Esophagus muscularis mucosa (tissue), 4 donors: ENCODE measurements at places on chromosomes 1 and 21. TPM values are rescaled to one million over a fixed set of nuclear protein-coding genes. Genes with fewer than 3 reads are reported as not detected.

- no peak overlapping the region for H3K27ac ChIP-seq
- H3K36me3 ChIP-seq, result peaks cover 19% of the 10 kb centered on the region
- no peak for DNase-seq
- H3K4me3 ChIP-seq, result no peak overlapping the region
Measured at GRCh38 chr1:53044926-53045325, 17.1 kb upstream of the PODN start.

DNA sequence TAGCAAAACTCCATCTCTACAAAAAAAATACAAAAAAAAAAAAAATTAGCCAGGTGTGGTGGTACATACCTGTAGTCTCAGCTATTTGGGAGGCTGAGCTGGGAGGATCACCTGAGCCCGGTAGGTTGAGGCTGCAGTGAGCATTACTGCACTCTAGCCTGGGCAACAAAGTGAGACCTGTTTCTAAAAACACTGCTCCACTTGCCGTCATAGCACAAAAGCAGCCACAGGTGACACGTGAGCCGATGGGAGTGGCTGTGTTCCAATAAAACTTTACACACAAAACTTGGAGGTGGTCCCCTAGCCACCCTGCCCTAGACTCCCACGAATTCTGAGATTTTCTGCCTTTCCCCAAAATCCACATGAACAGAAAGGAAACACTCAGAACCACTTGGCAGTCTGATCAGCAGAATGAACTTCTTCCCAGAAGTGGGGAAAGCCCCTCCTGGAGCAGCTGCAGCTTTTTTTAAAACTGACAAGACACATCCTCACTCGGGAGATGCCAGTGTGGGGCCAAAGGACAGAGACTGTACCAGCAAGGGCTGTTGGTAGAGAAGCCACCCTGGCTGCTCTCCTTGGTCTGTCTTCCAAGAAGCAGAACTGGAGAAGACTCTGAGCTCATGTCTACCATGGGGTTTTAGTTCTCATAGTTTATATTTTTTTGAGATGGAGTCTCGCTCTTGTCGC is 23.3 kb downstream of the PLEKHM2 start:
- H3K36me3 ChIP-seq, result peaks cover 8% of the 10 kb centered on the region
- H3K4me3 ChIP-seq, result no peak overlapping the region

- no peak overlapping the region for H3K27ac ChIP-seq
- no peaks in the 10 kb centered on the region for H3K36me3 ChIP-seq
- H3K27me3 ChIP-seq, result no peaks in the 10 kb centered on the region
- H3K4me3 ChIP-seq, result no peak overlapping the region
- peak; percentile 57 for DNase-seq
Measured at GRCh38 chr1:172670316-172670715, 11.4 kb downstream of the FASLG start.

OPN3 gene
- 12.4 TPM for total RNA-seq

- DNase-seq, result no peak
- H3K4me3 ChIP-seq, result no peak overlapping the region
- H3K4me1 ChIP-seq, result no peaks in the 10 kb centered on the region
- H3K36me3 ChIP-seq, result no peaks in the 10 kb centered on the region
- H3K27ac ChIP-seq, result no peak overlapping the region
Measured at GRCh38 chr1:228515200-228515834, 28.1 kb downstream of the RNF187 start.

GRCh38 chr1:82059959-82060358 is 259.2 kb downstream of the ADGRL2 start:
- H3K4me1 ChIP-seq, result no peaks in the 10 kb centered on the region
- no peak overlapping the region for H3K4me3 ChIP-seq
- DNase-seq, result no peak
- H3K36me3 ChIP-seq, result no peaks in the 10 kb centered on the region
- H3K27ac ChIP-seq, result no peak overlapping the region
- H3K27me3 ChIP-seq, result no peaks in the 10 kb centered on the region

GRCh38 chr1:114025609-114026401 is 46.5 kb downstream of the OLFML3 start:
- no peak overlapping the region for H3K27ac ChIP-seq
- DNase-seq, result no peak
- H3K4me3 ChIP-seq, result no peak overlapping the region
- no peaks in the 10 kb centered on the region for H3K4me1 ChIP-seq
- no peaks in the 10 kb centered on the region for H3K27me3 ChIP-seq

DNA sequence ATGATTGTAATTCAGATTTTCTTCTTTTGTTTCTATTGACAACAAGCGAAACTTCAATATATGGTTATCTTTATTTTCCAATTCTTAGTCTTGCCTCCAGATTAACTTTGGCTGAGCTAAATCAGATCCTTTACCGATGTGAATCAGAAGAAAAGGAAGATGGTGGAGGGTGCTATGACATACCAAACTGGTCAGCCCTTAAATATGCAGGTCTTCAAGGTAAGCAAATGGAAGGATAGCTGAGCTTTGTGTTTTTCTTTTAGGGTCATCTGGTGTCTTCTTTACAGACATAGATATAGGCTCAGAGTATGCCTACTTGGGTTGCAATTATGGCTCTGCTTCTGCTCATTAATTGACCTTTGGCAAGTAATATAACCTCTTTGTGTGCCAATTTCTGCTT is 37.7 kb downstream of the AGL start:
- no peaks in the 10 kb centered on the region for H3K27me3 ChIP-seq
- no peak for DNase-seq
- peaks cover 98% of the 10 kb centered on the region for H3K36me3 ChIP-seq
- no peak overlapping the region for H3K4me3 ChIP-seq

TMEM61 gene
- 0.66 TPM for total RNA-seq
